ENCODE measurements at places on chromosomes 11 and 22.
A peak's percentile ranks its signal among the peaks of the same experiment; 100 is the strongest.

DNA sequence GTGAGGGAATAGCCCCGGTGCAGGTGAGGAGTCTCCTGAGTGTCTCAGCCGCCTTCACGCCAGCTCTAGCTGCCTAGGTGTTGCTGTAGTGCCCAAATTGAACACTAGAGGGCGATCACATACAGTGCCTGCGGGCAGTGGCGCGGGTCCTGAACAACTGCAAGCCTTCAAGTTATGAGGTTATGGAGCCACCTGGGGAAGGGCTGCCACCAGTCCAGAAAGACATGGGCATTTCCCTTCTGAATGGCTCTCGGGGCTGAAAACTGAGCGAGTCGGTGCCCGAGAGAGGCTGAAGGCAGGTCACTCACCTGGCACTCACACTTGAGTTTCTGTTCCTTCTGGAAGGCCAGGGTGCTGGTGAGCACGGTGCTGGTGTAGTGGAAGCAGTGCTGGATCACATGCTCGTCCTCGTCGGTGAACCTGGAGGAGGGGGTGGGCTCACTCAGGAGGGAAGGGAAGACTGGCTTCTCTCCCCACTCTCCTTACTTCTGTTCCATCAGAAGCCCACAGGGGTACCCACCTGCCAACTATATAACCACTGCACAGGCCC, 88.4 kb downstream of the PDE2A start:
- DNase-seq, result peak; percentile 87

DNA sequence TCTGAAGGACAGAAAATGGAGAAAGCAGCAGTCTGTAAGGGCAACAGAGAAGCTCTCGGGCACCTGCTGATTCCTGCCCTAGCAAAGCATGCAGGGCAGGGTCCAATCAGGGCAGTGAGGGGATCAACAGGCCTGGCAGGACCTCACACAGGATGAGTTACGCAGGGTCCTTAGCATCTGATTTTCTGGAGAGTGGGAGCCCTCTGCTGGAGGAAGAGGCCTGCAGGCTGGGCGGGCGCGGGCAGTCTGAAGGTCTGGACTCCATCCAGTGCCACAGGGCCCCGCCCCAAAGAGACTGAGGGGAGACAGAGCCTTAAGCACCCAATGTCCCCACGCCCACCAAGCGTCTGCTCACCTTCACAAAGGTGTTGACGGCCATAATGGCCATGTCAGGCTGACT, 28.9 kb downstream of the AP1B1 start:
- peak; percentile 22 for DNase-seq

DNA sequence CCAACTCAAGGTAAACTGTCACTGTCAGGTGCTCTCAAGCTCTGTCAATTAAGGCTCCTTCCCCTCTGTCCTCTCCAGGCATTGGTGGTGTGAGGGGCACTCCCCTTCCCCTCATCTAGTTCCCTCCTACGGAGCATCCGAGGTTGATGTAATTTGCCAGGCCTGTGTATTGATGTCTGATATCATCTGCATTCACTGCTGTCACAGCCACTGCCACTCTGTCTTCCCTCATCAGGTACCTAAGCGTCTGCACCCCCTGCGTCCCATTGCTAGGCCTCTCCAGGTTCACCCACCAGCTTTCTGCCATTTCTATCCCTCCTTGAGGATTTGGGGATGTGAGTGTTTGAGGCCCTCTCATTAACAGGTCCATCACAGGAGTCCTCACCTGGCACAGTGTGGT, 50.0 kb upstream of the SYT13 start:
- no peak for DNase-seq

DNA sequence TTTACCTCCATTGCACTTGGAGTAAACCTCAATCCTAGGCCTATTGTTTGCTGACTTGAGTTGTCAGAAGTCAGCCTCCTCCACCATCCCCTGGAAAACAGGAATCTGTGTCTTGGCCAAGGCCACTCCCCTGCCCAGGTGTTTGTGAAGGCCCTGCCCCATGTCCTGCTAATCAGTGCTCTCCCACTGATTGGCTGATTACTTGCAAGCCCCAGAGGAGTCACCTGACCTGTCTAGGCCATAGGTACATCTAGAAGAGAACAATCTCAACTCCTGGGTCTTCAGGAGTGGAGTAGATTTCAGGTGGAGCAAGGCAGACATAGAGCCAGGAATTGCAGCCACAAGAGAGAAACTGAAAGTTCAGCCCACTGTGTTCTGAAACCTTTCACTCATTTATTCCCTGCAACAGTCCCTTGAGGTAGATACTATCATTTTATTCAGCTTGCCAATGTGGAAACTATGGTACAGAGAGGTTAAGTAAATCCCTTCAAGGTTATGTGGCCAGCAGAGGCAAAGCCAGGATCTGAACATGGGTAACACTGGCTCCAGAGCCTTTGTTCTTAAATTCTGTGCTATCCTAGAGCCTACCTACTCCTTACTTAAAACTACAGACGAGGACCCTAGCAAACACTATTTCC, 10.4 kb downstream of the OAF start:
- DNase-seq, result no peak

DNA sequence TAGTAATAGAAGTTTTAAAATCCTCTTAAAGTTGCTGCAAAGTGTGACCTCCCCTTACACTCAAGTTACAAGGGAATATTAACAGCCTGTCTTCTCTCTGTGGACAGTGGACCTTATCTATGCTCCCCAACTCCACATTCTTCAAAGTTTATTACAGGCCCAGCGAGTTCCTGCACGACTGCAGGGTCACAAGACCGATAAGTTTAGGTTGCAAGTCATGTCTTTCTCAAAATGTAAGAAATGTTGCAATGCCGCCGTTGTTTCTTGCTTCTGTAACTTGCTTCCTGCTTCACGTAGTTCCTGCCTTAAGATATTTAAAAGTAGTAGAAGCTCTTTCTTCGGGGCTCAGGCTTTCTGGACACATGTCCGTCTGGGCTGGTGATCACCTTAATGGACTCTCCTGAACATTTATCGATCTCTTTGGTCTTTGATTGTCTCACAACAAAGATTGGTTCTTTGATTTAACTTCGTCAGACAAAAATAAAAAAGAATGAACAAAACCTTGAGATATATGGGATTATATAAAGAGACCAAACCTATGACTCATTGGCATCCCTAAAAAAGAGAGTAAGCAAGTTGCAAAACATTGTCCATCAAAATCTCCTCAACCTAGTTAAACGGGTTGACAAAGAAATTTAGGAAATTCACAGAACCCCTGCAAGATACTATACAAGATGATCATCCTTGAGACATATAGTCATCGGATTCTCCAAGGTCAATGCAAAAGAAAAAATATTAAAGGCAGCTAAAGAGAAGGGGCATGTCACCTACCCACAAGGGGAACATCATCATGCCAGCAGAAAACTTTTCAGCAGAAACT, 45.4 kb upstream of the GLYAT start:
- no peak for DNase-seq

GRCh38 chr22:49930596-49931412, 12.4 kb downstream of the CRELD2 start:
- peak; percentile 86 for DNase-seq

- no peak for DNase-seq
Measured at GRCh38 chr11:112364962-112365481, 104.4 kb upstream of the PLET1 start.

DNA sequence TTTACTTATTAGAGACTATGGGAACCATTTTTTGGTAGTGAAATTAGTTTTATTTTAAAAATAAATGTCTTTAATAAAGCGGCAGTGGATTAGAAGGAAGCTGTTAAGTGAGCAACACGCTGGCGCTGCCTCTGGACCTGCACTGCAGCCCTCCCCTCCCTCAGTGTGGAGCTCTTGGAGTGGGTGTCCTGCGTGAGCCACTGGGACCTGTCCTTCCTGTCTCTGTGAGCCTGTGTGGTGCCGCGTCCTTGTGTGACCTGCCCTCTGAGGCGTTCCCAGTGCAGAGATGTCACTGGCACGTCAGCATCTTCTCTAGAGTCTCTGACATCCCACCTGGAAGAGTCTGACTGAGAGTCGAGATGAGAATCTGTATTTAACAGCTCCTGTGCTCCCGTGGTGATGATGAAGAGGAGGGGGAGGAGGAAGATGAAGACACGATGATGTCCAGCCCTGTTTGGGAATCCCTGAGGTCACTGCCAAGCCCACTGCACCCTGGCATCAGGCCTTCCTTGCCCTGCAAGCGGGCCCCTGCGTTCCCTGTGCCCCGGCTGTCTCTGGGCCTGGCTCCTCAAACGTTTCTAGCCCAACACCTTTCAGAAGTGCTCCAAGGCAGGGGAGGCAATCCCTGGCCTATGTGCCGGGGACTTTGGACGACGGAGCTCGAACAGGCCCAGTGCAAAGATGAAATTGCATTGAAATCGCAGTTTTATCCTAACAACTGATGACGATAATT, 271.8 kb downstream of the TBC1D22A start:
- DNase-seq, result no peak

DNA sequence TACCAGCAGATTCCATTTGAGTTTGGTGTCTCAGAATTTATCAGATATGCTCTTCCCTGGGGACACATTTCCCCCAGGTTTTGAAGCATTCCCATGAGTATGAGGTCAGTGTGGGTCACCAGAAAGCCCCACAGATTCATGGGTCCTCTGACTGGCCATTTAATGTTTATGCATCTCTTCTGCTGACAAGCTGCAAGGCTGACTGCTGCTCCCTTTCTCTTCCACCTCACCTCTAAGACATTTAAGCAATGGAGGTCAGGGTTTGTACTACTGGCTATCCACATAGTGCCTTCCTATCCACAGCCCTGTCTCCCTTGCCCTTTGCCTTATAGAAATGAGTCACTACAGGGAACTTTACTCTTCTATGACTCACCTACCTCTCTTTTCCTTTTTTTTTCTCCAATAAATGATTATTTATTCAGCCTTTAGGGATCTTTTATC, 106.0 kb upstream of the TIMP3 start:
- no peak for DNase-seq

GRCh38 chr11:27238811-27239210, 124.2 kb downstream of the CCDC34 start:
- DNase-seq, result no peak

DNA sequence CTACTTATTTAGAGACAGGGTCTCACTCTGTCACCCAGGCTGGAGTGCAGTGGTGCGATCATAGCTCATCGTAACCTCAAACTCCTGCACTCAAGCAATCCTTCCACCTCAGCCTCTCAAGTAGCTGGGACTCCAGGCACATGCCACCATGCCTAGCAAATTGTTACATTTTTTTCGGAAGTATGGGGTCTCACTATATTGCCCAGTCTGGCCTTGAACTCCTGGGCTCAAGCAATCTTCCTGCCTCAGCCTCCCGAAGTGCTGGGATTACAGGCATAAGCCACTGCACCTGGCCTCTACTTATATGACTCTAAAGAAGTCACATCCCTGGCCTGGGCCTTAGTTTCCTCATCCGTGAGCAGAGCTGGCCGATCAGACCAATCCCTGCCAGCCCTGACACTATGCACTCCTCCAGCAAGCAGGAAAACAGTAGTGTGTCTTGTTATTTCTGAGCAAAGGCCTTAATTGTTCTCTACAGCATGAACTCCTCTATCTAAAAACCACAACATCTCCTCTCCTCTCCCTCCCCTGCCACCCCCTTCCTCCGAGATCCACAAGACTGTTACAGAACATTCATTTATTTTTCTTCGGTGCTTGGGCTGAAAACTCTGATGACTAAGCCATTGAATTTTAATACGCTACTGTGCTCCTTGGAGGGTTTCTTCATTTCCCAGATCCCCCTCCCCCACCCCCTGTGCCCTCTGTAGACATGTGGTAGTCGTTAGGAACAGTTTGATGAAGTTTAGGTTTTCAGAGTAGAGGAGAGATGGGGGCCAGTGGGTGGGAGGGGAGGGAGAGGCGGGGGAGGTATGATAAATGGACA, 91.5 kb downstream of the ABTB2 start:
- no peak for DNase-seq

- DNase-seq, result no peak
Measured at GRCh38 chr11:45805305-45806071, 539 bp downstream of the SLC35C1 start.

- no peak for DNase-seq
Measured at GRCh38 chr22:39092111-39092862, 4.8 kb upstream of the APOBEC3H start.

DNA sequence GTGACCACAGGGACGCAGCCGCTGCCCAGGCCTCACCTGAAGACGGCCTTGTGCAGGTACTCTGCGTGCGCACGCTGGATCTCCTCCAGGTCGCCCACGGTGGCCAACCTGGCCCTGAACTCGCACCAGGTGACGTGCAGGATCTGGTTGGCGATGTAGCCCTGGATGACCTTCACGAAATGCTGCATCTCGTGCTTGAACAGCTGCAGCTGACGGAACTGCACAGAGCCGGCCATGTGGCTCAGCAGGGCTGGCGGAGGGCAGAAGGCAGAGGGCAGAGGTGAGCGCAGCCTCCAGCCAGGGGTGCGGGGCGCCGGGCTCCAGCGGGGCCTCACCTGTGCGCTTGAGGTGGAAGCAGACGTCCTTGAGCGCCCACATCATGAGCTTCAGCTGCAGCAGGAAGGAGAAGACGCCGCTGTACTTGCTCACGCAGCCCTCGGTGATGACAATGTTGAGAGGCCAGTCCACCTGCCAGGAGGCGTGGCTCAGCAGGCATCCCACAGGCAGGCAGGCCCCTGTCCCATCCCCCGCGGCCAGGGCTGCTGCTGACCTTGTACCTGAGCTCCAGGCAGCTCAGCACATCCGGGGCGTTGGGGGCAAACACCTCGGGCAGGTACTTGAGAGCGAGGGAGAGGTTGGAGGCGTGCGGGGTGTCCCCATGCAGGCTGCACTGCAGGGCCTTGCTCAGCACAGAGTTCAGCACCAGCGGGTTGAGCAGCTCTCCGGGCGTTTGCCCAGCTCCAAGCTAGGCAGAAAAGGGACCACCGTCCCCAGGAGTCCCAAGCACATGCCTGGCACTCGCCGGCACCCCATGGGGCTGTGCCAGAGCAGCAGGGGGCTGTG, 17.6 kb downstream of the SELENOO start:
- DNase-seq, result no peak
